Central memory CD4-positive, alpha-beta T cell (primary cell): ENCODE measurements at places on chromosomes 4 and X.

- no peak for DNase-seq
Observed at GRCh38 chr4:153005899-153006381, 69.8 kb downstream of the FHDC1 start.

DNA sequence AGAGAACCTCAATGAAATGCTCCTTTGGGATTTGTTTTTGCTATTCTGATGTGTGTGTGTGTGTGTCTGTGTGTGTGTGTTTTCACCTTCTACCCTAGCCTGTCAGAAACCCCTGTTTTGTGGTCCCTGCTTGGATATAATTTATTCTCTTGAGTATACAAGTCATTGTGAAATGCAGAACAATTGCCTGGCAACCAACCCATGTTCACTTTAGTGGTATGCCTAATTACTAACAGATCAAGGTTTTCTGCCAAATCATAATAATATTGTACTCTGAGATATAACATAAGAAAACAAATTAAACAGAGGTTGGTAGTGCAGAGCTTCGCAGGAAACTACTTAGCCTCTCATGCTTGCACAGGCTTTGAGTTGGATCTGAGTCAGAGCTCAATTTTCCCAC, 7.0 kb upstream of the TET2 start:
- DNase-seq = no peak

DNA sequence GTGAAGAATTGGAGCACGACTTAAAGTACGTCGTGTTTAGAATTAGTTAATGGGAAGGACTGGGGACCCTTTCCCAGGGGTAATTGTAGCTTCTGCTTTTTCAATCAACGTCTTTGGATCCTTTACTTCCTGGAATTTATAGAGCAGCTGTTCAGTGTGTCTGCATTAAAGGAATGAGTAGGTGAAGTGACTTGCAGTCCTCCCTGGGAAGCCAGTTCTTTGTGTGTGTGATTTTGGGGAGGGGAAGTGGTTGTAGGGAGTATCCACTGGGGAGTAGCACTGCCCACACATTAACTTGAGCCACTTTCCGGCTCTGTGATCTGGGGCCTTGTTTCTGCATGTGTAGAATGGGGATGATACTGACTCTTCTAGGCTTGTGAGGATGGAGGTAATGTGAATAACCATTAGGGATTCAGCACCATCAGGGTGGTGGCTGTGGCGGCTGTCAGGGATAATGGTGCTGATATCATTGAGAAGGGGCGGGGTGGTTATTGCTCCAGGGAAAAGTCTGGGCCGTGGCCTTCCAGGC, 54.7 kb downstream of the TMEM131L start:
- DNase-seq = no peak

GRCh38 chrX:13994104-13994503, 35.6 kb downstream of the GEMIN8 start:
- no peak for DNase-seq

DNA sequence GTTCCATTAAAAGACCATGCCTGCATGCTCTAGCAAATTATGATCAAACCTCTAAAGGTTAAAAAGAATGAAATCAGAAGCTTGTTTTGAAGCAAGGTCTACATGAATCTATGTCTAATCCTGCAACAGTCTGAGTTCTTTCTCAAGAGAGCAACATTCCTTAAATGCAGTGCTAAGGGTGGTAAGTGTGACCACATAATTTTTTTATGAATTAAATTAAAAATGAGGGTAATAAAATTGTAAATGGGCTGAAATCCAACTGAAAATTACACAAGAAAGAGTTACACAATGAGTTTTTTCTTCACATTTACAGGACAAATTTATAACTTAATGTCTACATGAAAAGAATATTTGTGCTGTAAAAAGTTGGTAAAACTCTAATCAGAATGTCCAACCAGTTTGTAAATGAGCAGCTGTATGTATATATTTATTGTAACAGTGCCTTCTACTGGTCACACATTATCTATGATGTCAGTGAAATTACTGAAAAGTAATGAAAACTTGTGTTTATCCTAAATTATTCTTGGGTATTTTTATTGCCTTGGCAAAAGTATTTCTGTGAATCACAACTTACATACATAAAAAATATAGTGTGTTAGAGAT, 336.3 kb upstream of the PITX2 start:
- no peak for DNase-seq

DNA sequence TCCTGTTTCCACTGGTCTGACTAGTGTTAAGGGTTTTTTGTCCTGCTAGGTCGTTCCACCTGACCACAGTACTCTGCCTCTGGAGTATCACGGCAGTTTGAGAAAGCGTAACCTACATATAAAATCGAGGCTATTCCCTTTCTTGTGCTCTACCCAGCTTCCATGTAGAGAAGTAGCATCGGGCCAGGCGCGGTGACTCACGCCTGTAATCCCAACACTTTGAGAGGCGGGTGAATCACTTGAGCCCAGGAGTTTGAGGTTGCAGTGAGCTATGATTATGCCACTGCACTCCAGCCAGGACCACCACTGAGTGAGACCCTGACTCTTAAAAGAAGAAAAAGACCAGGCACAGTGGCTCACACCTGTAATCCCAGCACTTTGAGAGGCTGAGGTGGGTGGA, 7.5 kb downstream of the PPEF1 start:
- DNase-seq = no peak

- no peak for DNase-seq
Observed at GRCh38 chr4:33998291-33998690, 2246.0 kb downstream of the ARAP2 start.

- no peak for DNase-seq
Observed at GRCh38 chrX:72254816-72255215, 16.0 kb upstream of the ERCC6L start.

DNA sequence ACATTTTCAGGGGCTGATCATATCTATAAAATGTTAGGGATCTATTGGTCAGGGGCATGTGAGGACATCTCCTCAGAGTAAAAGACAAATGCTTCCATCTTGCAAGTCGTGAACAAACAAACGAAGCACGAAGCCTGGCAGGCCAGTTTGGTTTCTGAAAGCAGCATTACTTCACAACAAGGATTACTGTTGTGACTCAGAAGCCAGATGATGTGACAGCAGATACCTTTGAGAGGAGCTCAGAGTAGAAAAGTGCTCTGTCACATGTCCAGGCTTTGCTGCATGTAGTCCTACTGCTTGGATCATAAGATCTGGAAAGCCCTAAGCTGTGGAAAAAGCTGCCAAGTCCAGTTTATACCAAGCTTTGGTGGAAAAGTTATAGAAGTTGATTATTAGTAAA, 1827.2 kb downstream of the ARAP2 start:
- DNase-seq = no peak

DNA sequence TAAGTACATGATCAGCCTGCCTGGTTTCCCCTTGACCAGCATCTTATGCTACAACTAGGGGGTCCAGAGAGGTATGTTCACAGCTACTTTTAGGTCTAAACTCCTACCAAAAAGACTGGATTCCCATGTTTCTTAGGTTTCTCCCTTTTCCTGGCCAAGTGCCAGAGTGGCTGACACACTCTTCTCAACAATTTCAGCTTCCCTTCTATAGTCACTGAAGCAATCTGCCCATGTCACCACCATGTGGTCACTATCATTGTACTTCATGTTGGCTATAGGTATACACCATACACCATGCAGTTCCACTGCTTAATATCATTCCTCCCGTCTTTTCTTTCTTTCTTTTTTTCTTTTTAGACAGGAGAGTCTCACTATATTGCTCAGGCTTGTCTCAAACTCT, 66.9 kb downstream of the KLHL13 start:
- DNase-seq = no peak

DNA sequence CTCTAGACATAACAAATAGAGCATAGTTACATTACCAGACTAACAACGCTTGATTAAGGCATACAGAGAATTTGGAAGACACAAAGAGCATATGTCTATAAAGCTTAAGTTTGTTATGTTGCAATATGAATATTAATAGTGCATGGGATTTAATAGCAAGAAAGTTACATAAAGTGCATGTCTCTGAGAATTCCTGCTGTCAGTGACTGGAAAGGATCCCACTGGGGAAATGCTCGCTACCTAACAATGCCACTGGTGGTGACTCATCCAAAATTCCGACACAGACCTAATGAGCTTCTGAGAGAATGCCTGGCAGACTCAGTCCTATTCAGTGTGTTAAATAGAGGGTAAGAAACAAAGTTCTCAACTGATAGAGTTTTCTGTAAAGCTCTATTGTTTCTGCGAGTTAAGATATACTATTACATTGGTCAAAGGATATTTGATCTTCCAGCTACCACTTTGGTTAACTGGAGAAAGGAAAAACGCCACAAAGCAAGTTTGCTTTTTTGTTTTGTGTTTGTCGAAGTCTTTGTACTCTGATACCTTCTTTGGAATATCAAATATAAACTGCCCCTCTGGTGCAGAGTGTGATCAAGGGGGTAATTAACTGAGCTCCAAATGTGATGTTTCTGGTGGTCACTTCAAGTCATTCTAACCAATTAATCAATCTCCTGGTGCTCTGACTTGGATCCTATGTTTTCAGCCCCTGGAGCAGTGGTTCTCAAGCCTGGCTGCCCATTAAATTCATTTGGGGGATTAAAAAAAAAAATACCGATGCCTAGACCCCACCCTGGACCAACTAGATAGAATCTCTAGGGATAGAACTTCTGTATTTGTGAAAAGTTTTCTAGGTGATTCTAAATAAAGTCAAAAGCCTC, 107.9 kb downstream of the PALLD start:
- DNase-seq = no peak

GRCh38 chrX:4572691-4573090, 859.2 kb upstream of the PRKX start:
- no peak for DNase-seq

- DNase-seq = peak; percentile 53
Observed at GRCh38 chrX:40108959-40109287, 11.2 kb upstream of the BCOR start.

DNA sequence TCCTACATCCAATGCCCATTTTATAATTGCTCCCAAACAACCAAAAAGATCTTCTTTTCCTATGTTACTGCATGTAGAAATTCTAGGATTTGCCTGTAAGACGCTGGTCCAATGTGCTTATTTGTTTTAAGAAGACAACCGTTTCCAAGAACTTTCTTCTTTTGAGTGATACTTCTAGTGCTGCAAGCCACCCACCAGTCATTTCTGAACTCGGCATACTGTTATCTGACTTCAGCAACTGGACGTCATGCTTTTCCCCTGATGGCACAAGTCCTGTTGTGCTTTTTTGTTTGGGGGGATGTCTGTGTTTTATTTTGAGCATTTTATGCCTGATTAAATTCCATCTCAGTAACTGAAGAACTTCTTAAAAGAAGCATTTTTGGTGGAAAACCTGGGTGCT, 16.0 kb upstream of the RAP1GDS1 start:
- no peak for DNase-seq

DNA sequence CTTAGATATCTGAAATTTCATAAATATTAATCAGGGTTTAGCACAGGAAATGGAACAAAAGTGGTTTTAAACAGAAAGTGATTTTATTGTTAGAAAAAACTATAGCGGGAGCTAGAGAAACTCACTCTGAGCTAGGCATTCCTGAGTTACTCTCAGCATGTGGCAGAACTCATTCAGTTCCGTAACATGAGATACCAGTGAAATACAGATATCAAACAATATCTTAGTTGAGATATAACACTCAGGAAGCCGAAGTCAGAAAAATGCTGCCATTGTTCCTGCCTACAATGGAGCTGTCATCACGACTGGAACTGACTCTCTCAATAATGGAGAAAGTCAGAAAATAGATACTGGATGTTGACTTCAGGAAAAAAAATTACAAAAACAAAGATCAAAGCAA, 1428.7 kb downstream of the PCDH18 start:
- DNase-seq = no peak

- no peak for DNase-seq
Observed at GRCh38 chr4:2982012-2982411, 18.6 kb downstream of the GRK4 start.

GRCh38 chrX:53065104-53065503, 16.5 kb downstream of the GPR173 start:
- DNase-seq = no peak

DNA sequence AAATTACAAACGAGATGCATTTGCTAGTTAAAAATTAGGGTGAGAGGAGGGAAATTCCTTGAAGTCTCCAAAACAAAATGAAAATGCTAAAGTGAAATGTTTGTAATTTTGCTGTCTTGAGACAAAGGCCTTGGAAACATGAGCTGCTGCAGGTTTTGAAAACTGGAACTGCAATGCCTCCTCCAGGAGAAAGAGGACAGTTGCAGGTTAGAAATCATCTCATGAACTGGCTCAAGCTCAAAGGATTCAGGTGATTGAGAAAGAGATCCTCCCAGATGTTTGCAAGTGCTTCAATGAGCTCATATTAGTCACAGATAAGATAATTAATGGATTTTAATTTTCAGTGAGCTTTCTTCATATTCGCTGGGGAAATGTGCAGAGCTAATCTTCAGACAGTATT, 32.4 kb downstream of the SMPX start:
- no peak for DNase-seq

GRCh38 chr4:173025131-173025530, 143.5 kb upstream of the GALNT7 start:
- peak; percentile 29 for DNase-seq

DNA sequence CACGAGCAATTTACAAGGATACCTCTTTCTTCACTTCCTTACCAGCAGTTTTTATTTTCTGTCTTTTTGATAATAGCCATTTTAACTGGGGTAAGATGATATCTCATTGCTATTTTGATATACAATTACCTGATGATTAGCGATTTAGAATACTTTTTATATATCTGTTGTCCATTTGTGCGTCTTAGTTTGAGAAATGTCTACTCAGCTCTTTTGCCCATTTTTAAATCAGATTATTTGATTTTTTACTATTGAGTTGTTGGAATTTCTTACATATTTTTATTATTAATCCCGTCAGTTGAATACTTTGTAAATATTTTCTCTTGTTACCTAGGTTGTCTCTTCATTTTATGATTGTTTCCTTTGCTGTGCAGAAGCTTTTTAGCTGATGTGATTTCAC, 1.5 kb upstream of the SPIN2A start:
- no peak for DNase-seq

DNA sequence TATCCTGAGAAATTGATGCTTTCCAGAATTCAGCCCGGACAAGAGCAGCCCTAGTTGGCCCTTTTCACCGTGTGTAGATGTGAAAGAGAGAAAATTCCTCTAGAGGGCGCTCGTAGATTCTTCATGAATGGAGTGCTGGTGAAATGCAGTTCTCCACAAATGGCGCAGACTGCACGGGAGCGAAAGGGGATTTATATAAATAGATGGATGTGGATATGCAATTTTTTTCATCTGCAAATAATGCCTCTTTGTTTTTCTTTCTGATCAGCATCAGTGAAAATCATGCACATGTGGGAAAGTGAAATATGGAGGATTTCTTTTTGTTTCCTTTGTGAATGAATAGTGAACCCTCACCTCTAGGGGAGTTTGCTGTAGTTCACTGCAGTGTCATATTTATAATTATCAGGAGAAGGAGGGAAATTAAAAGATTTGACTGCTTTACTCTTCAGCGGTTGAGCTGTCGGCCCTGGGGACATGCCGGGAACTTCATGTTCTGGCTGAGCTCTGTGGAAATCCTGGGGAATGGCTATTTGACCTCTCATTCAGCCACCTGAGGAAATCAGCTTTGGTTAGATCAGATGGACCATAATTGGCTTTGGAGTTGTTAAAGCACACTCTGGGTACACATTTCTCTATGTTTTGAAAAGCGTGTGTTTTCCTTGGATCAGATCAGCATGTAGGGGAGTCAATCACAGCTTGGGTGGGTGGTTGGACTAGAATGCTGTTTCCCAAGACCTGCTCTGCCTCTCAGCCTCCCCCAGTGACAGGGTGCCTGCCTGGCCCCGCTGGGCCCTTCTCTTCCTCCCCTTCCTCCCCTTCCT, 115.0 kb upstream of the SHISA3 start:
- DNase-seq = no peak

GRCh38 chrX:18891548-18891945, 92.4 kb downstream of the PHKA2 start:
- no peak for DNase-seq
